ENCODE measurements at places on chromosomes 4 and X.
A peak's percentile ranks its signal among the peaks of the same experiment; 100 is the strongest.

DNA sequence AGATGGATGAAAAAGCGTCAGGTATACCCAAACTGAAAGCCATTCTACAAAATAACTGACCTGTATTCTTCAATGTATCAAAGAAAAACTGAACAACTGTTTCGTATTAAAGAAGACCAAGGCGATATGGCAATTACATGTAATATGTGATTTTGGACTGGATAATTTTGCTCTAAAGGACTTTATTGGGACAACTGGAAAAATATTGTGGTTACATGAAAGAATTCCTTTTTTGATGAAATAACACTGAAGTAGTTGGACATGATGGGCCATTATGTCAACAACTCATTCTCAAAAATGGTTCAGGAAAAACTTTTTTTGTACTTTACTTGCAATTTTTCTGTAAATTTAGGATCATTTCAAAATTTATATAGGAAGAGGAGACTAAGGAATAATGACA, 12.1 kb upstream of the ANTXR2 start:
- H3K27ac ChIP-seq, result no peak overlapping the region
- no peaks in the 10 kb centered on the region for H3K4me1 ChIP-seq
- H3K36me3 ChIP-seq, result no peaks in the 10 kb centered on the region
- no peak for DNase-seq

- H3K27ac ChIP-seq, result peak within 1 kb of the TSS; percentile 98
- H3K27me3 ChIP-seq, result no peaks in the 10 kb centered on the region
Observed at GRCh38 chrX:55489314-55490009, at the start of gene USP51. Gene USP51 (minus strand): TSS chrX:55489848. CDS start chrX:55488939, 909 bp downstream.

DNA sequence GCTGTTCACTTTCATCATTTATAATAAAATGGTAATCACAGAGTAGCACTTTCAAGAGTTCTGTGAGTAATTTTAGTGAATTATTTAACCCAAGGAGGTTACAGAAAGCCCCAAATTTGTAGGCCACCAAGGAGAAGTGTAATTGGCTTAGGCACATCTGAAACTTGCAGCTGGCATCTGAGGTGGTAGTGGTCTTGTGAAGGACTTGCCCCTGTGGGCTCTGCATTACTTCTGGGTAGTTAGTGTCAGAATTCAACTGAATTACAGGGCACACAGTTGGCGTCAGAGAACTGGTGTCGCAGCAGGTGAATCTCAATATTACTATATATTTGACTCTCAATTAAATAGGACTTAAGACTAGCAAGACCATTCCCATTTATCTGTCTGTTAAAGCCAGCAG, 36.9 kb downstream of the GPR174 start:
- no peaks in the 10 kb centered on the region for H3K36me3 ChIP-seq
- H3K27ac ChIP-seq, result no peak overlapping the region
- no peaks in the 10 kb centered on the region for H3K4me1 ChIP-seq
- no peak for DNase-seq
- H3K4me3 ChIP-seq, result no peak overlapping the region

DNA sequence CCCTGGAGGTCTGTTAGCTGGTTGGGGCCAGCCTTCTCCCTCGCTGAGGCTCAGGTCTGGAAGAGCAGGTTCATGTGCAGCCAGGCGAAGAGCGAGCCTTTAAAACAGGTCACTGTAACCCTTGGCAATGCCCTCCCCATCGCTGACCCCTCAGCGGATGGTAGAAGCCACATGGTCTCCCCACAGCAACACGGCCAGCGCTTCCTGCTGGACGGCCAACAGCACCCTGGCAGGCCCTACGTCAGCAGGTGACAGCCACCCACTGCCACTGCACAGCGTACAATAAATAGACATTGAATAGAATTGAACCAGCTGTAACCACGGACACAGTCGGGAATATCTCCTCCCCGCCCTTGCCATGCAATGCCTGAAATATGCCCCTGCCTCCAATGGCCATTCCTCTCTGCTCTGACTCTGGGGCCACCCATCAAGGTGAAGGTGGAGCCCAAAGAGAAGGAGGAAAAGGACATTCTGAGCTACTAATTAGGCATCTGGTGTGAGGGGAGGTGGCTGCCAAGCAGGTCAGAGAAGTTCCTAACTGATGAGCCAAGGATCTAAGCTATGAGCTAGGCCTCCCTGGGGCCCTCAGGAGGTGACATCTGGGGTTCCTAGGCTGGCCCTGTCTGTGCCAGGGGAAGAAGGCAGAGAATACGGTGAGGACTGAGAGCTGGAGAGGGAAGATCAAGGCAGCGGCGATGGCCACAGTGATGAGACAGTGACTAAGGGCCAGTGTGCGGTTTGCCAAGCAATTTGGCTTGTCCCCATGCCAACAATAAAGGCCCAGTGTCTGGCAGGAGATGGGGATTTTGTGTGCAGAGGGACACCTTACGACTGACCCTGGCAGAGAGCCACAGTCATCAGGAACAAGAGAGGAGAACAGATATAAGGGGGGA, 202.3 kb downstream of the BCOR start:
- no peak for DNase-seq
- H3K4me3 ChIP-seq, result no peak overlapping the region
- no peaks in the 10 kb centered on the region for H3K4me1 ChIP-seq
- H3K27me3 ChIP-seq, result no peaks in the 10 kb centered on the region
- no peak overlapping the region for H3K27ac ChIP-seq
- H3K36me3 ChIP-seq, result no peaks in the 10 kb centered on the region

GRCh38 chrX:110167952-110168451, 149.9 kb downstream of the AMMECR1 start:
- H3K4me1 ChIP-seq, result no peaks in the 10 kb centered on the region
- H3K36me3 ChIP-seq, result no peaks in the 10 kb centered on the region
- no peak for DNase-seq
- no peak overlapping the region for H3K27ac ChIP-seq

- H3K27ac ChIP-seq, result no peak overlapping the region
- DNase-seq, result no peak
- H3K4me1 ChIP-seq, result no peaks in the 10 kb centered on the region
- no peaks in the 10 kb centered on the region for H3K27me3 ChIP-seq
Observed at GRCh38 chrX:113954297-113954696, 629.6 kb upstream of the HTR2C start.

- H3K27me3 ChIP-seq, result no peaks in the 10 kb centered on the region
- no peak for DNase-seq
- H3K4me1 ChIP-seq, result no peaks in the 10 kb centered on the region
- H3K36me3 ChIP-seq, result no peaks in the 10 kb centered on the region
- H3K27ac ChIP-seq, result peak overlapping the region; percentile 78
Observed at GRCh38 chrX:66634272-66634671, 4.6 kb downstream of the EDA2R start.

- DNase-seq, result peak; percentile 58
- H3K4me1 ChIP-seq, result no peaks in the 10 kb centered on the region
- H3K27ac ChIP-seq, result peak overlapping the region; percentile 89
- H3K27me3 ChIP-seq, result no peaks in the 10 kb centered on the region
Observed at GRCh38 chrX:132216283-132216682, 3.0 kb downstream of the RAP2C start.

GRCh38 chr4:147244786-147245185, 236.1 kb upstream of the EDNRA start:
- no peaks in the 10 kb centered on the region for H3K36me3 ChIP-seq
- no peak overlapping the region for H3K4me3 ChIP-seq
- no peak for DNase-seq
- no peaks in the 10 kb centered on the region for H3K4me1 ChIP-seq

DNA sequence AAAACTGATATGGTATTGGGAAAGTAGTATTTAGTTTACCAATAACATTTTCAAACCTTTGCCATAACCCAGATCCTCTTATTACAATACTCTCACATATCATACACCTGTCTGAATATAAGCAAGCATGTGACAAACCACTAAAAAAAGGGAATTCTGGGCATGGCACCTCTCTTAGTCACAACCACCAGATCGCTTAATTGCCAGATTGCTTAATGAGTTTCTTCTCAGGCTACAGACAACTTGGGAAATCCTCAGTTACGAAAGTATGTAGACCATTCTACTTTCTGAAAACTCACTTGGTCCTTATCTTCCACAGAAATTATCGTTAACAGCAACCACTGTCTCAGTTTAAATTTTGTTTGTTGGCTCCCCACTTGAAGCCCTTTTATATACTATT, 2.1 kb downstream of the NAF1 start:
- DNase-seq, result no peak
- H3K4me1 ChIP-seq, result no peaks in the 10 kb centered on the region
- H3K27ac ChIP-seq, result no peak overlapping the region
- H3K27me3 ChIP-seq, result no peaks in the 10 kb centered on the region
- no peak overlapping the region for H3K4me3 ChIP-seq
- H3K36me3 ChIP-seq, result no peaks in the 10 kb centered on the region

- H3K27ac ChIP-seq, result no peak overlapping the region
- H3K27me3 ChIP-seq, result no peaks in the 10 kb centered on the region
- H3K4me1 ChIP-seq, result no peaks in the 10 kb centered on the region
Observed at GRCh38 chr4:119930546-119930945, 136.1 kb downstream of the MAD2L1 start.

DNA sequence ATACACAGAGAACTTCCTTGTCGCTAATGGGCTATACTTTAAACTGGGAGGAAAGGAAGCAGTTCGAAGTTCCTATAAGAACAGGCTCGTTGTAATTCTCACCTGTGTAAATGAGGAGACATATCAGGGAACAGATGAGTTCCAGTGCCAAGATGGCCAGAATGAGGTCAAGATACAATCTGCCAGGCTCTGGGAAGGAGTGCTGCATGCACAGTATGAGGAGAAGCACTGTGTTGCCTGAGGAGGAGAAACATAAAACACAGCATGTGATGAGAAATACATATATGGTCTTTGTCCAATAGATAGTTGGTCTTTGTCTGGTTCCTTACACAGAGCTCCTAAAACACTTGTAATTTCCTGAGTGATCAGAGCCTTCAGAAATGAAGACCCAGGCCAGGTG, 24.3 kb downstream of the TMEM192 start:
- H3K4me3 ChIP-seq, result no peak overlapping the region
- no peaks in the 10 kb centered on the region for H3K36me3 ChIP-seq
- H3K27ac ChIP-seq, result no peak overlapping the region
- no peak for DNase-seq
- no peaks in the 10 kb centered on the region for H3K4me1 ChIP-seq

GRCh38 chr4:140688711-140689598, 67.2 kb downstream of the TBC1D9 start:
- H3K36me3 ChIP-seq, result no peaks in the 10 kb centered on the region
- H3K27me3 ChIP-seq, result no peaks in the 10 kb centered on the region
- DNase-seq, result no peak
- no peaks in the 10 kb centered on the region for H3K4me1 ChIP-seq
- no peak overlapping the region for H3K4me3 ChIP-seq
- no peak overlapping the region for H3K27ac ChIP-seq

- H3K4me3 ChIP-seq, result no peak overlapping the region
- no peak overlapping the region for H3K27ac ChIP-seq
- DNase-seq, result no peak
- H3K27me3 ChIP-seq, result no peaks in the 10 kb centered on the region
- H3K4me1 ChIP-seq, result no peaks in the 10 kb centered on the region
- H3K36me3 ChIP-seq, result no peaks in the 10 kb centered on the region
Observed at GRCh38 chr4:70936200-70936787, 34.1 kb downstream of the MOB1B start.

GRCh38 chr4:39302901-39303300, 63.3 kb downstream of the RFC1 start:
- no peak overlapping the region for H3K4me3 ChIP-seq
- H3K36me3 ChIP-seq, result no peaks in the 10 kb centered on the region
- H3K27ac ChIP-seq, result no peak overlapping the region
- H3K27me3 ChIP-seq, result no peaks in the 10 kb centered on the region
- no peak for DNase-seq
- H3K4me1 ChIP-seq, result no peaks in the 10 kb centered on the region

Measured in uterus (tissue), 4 donors.